ENCODE measurements at places on chromosomes 11 and 22. TPM values are rescaled to one million over a fixed set of nuclear protein-coding genes. Genes with fewer than 3 reads are reported as not detected.

TREH gene
- 0.15 TPM for total RNA-seq

DNA sequence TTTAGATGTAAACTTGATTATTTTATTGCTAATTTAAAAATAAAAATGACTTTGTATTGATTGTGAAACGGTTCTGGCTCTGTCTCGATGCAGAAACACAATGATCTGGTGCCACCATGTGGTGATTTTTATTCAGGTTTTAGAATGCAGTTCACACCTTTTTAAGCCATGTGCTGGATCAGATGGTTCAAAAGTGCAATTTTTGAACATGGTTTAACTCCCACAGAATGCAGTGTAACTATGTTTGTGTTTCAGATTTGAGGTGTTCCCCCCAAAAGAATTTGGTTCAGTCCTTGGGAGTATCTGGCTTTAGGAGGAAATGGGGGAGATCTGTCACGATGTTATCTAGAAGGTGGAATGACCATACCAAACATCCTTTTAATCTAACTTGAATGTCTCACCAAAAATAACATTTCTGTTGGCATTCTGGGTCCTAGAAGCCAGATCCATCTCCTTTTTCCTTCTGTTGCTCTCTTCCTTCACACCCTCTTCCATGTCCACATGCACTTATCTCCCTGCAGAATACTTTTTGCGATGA, 7.9 kb downstream of the MRPL16 start:
- DNase-seq, result peak; percentile 46

VPS26B gene
- 26.6 TPM for total RNA-seq

GPR83 gene
- 0.39 TPM for total RNA-seq

DNA sequence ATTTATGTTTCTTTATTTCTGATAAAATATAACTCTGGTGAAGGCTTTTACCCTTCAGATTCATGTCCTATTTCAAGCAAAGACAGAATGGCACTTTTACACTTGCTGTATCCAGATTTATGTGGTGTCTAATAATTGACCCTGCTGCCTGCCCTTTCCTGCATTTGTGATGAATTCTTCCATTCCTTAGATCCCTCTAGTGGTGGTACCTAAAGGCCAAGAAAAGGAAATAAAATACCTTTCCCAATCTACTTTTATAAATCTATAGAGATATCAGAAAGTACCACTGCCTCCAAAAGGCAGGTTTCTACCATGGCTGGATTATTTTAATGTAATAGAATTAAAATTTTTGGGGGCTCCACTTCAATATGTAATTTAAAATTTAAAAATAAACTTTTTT, 34.2 kb downstream of the CCDC81 start:
- DNase-seq, result no peak

ADAMTS15 gene
- 0.44 TPM for total RNA-seq

GRCh38 chr22:30414525-30415047, 11.0 kb upstream of the MTFP1 start:
- no peak for DNase-seq

NLRP6 gene
- not detected for total RNA-seq

GGTLC3 gene
- total RNA-seq, result not detected

DNA sequence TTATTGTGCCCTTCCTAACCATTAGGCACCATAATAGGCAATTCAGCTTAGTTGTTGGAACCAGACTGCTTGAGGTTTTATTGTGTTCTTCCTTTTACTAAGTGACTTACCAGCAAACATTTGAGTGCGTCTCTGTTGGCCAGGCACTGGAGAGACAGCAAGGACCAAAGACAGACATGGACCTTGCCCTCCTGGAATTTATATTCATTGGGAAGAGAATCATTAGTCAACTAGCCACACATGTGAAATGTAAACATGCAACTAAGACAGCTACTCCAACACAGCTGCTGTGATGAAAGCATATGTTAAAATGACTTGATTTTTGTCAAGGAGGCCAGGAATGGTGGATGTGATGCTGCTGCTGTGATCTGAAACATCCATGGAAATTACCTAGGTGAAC, 106.4 kb downstream of the TRAF6 start:
- no peak for DNase-seq

DNA sequence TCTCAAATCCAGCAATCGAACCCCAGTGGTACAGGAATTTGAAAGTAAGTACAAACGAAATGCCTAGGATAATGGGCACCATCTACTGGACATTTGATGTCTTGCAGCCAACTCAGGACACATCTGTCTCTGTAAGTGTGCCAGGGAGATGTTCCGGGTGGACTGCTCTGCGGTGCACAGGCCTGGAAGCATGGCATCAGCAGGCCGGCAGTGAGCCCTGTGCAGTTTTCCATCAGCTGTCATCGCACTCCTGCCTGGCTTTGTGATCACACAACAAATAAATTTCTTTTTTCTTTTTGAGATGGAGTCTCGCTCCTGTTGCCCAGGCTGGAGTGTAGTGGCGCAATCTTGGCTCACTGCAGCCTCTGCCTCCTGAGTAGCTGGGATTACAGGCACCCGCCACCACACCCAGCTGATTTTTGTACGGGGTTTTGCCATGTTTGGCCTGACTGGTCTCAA, 71.0 kb downstream of the JAM3 start:
- peak; percentile 62 for DNase-seq

GRCh38 chr11:15968461-15969130, 387.8 kb downstream of the SOX6 start:
- no peak for DNase-seq

- no peak for DNase-seq
These were observed 12.8 kb upstream of the MUC15 start for GRCh38 chr11:26584818-26585217.

- DNase-seq, result no peak
These were observed 741 bp upstream of the CNTF start for GRCh38 chr11:58621586-58622262.

ACTN3 gene
- not detected for total RNA-seq

- DNase-seq, result no peak
These were observed 53.3 kb downstream of the TPCN2 start for GRCh38 chr11:69101792-69102695.

DNA sequence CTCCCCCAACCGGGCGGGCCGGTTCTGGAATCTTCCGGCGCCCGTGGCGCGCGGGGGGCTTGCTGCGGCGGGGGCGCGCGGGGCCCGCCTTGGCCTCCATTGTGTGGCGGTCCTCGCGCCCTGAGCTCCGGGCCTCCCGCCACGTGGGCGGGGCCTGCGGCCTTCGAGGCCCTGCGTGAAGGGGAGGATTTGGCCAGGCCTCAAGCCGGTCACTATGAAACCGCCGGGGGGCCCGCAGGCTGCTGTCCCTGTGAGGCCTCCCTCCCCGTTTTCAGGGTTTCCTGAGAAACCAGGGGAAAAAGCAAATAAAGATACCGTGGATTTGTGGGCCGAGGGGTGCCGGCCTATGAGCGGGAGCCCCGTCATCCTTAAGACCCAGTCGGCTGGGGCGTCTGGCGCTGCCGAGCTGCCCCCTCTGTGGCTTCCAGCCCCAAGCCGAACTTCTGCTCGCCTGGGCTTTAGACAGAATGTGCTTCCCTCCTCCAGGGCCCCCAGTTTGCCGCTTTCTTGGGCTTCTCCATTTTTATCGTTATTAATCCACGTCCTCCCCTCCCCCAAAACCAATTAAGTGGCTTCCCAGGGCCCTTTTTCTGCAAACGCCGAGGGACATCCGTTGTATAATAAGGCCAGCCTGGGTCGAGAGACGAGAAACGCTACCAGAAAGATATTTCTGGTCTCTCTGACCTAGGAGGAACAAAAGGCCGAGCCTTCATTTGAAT, 602 bp downstream of the EWSR1 start:
- DNase-seq, result peak; percentile 1

- DNase-seq, result no peak
These were observed 2.6 kb downstream of the NDUFV1 start for GRCh38 chr11:67609316-67609715.

SPI1 gene
- 0.32 TPM for total RNA-seq

DNA sequence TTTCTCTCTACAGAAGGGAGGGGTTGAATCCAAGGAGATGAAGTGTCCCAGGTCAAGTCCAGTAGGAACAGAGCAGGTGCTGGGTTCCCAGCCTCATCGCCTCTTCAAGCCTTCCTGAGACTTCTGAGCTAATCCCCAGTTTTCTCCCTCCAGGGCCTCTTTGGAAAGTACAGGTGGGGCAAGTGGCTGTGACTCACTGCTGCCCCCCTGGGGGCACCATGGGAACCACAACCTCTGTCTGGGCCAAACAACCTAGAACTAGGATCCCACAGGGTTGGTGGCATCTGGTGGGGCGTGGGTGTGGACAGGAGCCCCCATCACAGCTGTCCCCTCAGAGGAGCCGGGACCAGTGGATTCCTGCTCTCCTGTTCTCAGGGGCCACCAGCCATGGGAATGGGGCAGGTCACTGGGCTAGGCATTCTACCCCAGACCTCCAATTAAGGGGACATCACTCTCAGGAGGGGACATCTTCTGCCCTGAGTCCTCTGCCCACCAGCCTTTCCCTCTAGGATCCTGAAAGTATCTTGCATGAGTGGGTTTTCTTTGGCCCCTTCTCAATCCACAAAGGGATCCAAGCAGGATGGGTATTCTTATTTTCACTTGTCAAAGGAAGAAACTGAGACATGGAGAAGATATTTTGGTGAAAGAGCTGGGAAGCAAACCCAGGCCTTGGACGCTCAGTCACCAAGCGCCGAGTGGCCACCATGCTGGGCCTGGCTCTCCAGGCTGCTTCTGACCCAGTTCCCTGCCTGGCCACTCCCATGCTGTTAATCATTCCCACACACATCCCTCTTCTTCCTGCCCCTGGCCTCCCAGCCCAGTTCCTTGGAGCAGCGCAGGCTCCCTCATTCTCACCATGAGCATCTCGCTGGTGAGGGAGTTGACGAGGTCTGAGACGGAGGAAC, 23.8 kb downstream of the LRRC10B start:
- DNase-seq, result no peak

DNA sequence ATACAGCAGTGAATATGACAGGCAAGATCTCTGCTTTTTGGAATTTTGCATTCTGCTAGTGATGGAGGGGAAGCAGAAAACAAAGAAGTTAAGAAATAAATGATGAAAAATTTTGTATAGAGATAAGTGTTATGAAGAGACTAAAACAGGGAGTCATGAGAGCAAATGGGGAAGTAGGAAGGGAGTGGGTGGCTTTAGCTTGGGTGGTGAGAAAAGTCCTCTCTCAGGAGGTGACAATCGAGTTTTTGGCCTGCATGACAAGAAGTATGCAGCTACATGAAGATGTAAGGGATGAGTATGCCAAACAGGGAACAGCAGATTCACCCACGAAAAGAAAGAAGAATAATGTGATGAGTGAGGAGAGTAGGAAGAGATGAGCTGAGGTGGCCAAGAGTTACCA, 80.7 kb upstream of the MPPED2 start:
- no peak for DNase-seq

GRCh38 chr11:117597071-117597470, 199.9 kb downstream of the DSCAML1 start:
- DNase-seq, result peak; percentile 12

GRCh38 chr11:71325418-71326327, 73.3 kb upstream of the SHANK2 start:
- DNase-seq, result no peak

- DNase-seq, result no peak
These were observed 5.3 kb downstream of the NCAM1 start for GRCh38 chr11:112966561-112966960.

GRCh38 chr22:27840436-27840835, 38.9 kb upstream of the MN1 start:
- no peak for DNase-seq

MICAL3 gene
- total RNA-seq, result 30.8 TPM

GNAZ gene
- total RNA-seq, result 11.1 TPM

GRCh38 chr11:11149671-11150459, 203.2 kb downstream of the CSNK2A3 start:
- DNase-seq, result no peak

IGLL1 gene
- total RNA-seq, result not detected

GRCh38 chr11:112751772-112752171, 209.4 kb upstream of the NCAM1 start:
- no peak for DNase-seq

OR8A1 gene
- not detected for total RNA-seq

GRCh38 chr11:64366751-64367150, 7.8 kb downstream of the RPS6KA4 start:
- no peak for DNase-seq

DNA sequence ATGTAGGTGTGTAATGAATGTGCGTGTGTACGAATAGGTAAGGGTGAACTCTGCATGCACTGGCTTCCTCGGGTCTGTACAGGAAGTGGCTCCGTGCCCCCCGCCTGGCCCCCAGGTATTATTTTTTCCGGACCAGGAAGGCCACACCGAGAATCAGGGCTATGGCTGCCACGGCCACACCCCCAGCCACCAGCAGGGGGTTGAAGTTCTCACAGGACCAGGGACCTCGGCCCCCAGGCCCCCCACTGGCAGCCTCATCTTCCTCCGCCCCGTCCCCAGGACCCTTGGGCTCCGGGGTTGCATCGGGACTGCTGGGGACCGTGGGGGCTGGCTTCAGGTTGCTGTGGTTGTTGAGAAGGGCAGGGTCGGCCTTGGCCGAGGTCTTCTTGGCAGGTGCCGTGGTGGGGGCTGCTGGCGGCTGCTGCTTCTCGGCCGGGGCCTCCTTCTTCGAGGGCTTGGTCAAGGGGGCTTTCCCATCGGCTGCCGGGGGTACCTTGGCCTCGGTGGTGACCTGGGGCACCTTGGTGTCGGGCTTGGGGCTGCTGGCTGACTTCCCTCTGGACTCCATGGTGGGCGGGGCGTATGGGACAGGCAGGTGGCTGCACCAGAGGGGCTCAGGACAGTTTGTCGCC, 1.8 kb downstream of the CEND1 start:
- no peak for DNase-seq

All from HCT116 (cell line).